ENCODE measurements at places on chromosomes 2 and 18. TPM values are rescaled to one million over a fixed set of nuclear protein-coding genes. Genes with fewer than 3 reads are reported as not detected.

Gene C1QL2
- total RNA-seq, result not detected

Gene L3MBTL4
- total RNA-seq, result under 0.01 TPM

Gene CENPO
- 36.3 TPM for total RNA-seq

Gene CABYR
- 6.7 TPM for total RNA-seq

Gene ZSWIM2
- not detected for total RNA-seq

Gene UBE2F
- total RNA-seq, result 66.7 TPM

Gene GNLY
- total RNA-seq, result not detected

Gene MOGAT1
- total RNA-seq, result not detected

Gene ACTR3
- 157 TPM for total RNA-seq

Gene HOXD4
- not detected for total RNA-seq

Gene FKBP1B
- total RNA-seq, result 16.8 TPM

Gene RGPD3
- under 0.01 TPM for total RNA-seq

Gene LOXL3
- 10.1 TPM for total RNA-seq
